Common myeloid progenitor, CD34-positive (primary cell): ENCODE measurements at places on chromosomes 2 and 18.

DNA sequence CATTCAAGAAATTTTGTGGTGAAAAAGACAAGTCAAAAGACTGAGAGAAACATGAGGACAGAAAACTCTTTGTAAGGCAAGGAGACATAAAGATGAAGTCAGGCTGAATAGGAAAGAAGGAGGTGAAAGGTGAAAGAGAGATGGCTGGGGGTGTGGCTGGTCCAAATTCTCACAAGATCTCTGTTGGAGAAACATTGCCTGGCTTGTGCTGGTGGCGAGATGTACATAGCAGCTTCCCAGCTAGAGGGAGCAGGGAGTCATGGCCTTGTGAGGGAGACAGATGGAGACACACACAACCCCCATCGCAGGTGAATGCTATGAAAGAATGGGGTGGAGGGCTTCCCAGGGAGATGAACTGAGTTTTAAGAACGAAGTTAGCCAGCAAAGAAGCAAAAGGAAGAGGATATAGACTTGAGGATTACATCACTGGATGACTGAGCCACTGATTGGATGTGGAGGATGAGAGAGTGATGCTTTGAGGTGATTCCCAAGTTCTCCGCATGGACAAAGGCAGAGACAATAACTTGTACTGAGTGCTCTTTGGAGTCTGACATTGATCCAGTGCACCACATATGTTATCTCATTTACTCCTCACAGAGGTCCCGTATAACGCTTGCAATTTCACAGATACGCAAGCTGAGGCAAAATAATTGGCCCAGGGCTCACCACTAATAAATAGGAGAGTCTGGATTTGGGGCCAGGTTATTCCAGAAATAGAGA, 3.7 kb upstream of the EMX1 start:
- no peak for DNase-seq
- no peaks in the 10 kb centered on the region for H3K4me1 ChIP-seq
- no peaks in the 10 kb centered on the region for H3K36me3 ChIP-seq
- peaks cover 91% of the 10 kb centered on the region for H3K27me3 ChIP-seq

- H3K4me3 ChIP-seq = no peak overlapping the region
- DNase-seq = no peak
- no peak overlapping the region for H3K27ac ChIP-seq
- peaks cover 2% of the 10 kb centered on the region for H3K27me3 ChIP-seq
Observed at GRCh38 chr2:226559536-226559935, 240.1 kb downstream of the IRS1 start.

DNA sequence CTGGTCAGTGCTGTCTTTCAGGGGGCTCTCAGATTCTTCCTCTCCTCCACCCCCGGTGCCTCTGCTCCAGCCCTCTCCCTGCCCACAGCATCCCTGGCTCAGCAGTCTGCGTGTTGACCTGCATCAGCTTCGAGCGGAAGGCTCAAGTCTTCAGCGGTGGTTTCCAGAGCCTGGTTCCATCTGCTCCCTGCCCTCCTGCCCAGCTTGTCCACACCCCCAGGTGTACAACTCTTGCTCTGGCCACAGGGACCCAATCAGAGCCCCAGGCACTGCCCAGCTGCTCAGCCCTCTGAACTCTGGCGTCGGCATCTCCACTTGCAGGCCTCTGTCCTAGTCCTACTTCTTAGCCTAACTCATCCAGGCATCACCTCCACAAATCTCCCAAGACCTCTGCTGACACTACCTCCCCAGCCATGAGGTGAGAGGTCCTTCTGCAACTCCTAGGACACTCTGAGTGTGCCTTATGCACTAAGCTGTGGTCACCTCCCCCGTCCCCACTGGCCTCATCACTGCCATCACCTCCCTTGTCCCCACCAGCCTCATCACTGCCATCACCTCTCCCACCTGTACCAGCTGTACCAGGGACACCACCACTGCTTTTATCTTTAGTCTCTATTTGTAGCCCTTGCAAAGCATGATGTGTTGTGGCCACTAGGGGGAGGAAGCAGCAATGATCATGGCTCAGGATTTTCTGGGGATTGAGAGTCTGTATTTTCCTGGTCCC, 60.9 kb downstream of the EDAR start:
- no peaks in the 10 kb centered on the region for H3K4me1 ChIP-seq
- H3K4me3 ChIP-seq = no peak overlapping the region
- H3K36me3 ChIP-seq = no peaks in the 10 kb centered on the region
- no peak overlapping the region for H3K27ac ChIP-seq

- no peak overlapping the region for H3K4me3 ChIP-seq
- H3K27ac ChIP-seq = no peak overlapping the region
- DNase-seq = no peak
- peaks cover 3% of the 10 kb centered on the region for H3K4me1 ChIP-seq
Observed at GRCh38 chr2:204738721-204739120, 193.4 kb downstream of the PARD3B start.

GRCh38 chr2:178317811-178318210, 123.5 kb downstream of the OSBPL6 start:
- H3K27ac ChIP-seq = no peak overlapping the region
- DNase-seq = peak; percentile 14
- H3K4me1 ChIP-seq = peaks cover 6% of the 10 kb centered on the region
- no peak overlapping the region for H3K4me3 ChIP-seq
- H3K27me3 ChIP-seq = no peaks in the 10 kb centered on the region

DNA sequence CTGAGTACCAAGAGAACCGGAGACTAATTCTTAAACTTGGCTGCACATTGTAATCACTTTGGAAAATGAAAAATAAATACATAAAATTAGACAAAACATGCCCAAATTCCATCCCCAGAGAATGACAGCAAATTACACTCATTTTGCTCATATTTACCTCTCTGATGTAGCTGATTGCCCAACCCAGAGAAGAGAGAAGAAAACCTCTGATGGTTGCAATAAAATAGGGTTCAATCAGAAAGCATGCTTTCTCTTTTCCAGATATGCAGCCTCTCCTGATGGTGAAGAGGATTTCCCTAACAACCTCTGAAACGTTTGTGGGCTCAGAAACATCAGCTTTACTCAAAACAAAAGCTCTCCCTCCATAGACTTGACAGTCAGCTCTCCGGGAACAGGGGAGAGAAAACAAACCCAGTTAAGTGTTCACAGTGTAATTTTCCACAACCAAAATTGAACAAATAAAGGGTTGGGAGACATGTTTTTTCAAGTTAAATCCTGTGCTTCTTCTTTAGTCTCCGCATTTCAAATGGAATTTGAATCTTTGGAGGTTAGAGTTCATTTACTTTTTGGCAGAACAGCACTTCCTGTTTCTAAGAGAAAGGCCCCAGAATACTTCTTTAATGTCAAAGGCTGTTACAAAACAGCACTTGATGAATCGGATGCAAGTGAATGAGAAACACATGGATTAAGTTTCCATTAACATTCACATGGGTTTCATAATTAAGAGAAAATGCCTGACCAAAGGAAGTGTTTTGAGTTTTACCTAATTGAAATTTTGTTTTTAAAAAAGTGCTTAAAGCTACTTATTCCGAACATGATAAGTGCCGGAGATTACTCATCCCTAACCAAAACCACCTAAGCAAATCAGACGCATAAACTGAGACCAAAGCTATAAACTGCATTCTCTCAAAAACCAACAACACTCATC, 570.1 kb upstream of the SYT4 start:
- H3K27me3 ChIP-seq = no peaks in the 10 kb centered on the region
- no peak overlapping the region for H3K4me3 ChIP-seq
- H3K4me1 ChIP-seq = no peaks in the 10 kb centered on the region

- H3K4me1 ChIP-seq = no peaks in the 10 kb centered on the region
- H3K36me3 ChIP-seq = peaks cover 28% of the 10 kb centered on the region
- no peak overlapping the region for H3K4me3 ChIP-seq
- H3K27me3 ChIP-seq = no peaks in the 10 kb centered on the region
- DNase-seq = no peak
- no peak overlapping the region for H3K27ac ChIP-seq
Observed at GRCh38 chr2:232573771-232574435, 23.4 kb downstream of the EIF4E2 start.

DNA sequence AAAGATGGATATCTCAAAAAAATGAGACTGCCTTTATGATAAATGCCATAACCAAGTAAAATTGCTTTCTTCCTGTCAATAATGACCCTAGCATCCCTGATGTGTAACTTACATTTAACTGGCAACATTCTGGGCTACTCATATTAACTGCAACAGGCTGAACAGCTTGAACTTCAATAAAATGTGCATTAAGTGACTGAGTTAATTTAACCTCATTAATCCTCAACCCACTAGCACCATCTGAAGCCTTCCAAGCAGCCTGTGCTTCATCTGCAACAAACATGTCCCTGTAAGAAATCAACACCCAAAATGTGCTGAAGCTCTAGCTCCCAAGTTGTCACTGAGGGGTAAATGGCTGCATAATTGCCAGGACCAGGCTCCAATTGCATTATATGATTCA, 296.2 kb upstream of the ZC3H15 start:
- no peaks in the 10 kb centered on the region for H3K4me1 ChIP-seq
- no peaks in the 10 kb centered on the region for H3K27me3 ChIP-seq
- no peaks in the 10 kb centered on the region for H3K36me3 ChIP-seq
- no peak overlapping the region for H3K27ac ChIP-seq

GRCh38 chr2:2590141-2590540, 259.1 kb upstream of the MYT1L start:
- no peaks in the 10 kb centered on the region for H3K27me3 ChIP-seq
- H3K27ac ChIP-seq = no peak overlapping the region
- no peaks in the 10 kb centered on the region for H3K36me3 ChIP-seq
- H3K4me1 ChIP-seq = no peaks in the 10 kb centered on the region
- DNase-seq = no peak

DNA sequence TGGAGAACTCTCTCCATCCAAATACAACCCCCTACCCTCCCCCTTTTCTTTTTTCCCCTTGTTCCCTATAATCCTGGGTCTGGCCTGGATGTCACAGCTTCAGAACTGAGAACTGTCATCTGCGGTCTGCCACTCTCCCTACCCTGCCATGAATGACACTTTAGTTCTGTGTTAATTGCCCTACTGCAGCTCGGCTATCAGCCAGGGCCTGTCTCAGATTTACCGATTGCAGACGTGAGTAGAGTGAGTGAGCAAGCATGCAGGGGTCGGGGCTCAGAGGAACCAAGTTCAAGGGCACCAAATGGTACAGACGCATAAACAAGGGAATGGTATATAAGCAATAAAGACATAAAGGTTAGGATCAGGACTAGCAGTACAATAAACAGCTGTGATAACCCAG, 967.8 kb downstream of the BCL11A start:
- H3K4me3 ChIP-seq = no peak overlapping the region
- DNase-seq = no peak
- no peaks in the 10 kb centered on the region for H3K36me3 ChIP-seq
- no peaks in the 10 kb centered on the region for H3K4me1 ChIP-seq
- H3K27me3 ChIP-seq = no peaks in the 10 kb centered on the region

DNA sequence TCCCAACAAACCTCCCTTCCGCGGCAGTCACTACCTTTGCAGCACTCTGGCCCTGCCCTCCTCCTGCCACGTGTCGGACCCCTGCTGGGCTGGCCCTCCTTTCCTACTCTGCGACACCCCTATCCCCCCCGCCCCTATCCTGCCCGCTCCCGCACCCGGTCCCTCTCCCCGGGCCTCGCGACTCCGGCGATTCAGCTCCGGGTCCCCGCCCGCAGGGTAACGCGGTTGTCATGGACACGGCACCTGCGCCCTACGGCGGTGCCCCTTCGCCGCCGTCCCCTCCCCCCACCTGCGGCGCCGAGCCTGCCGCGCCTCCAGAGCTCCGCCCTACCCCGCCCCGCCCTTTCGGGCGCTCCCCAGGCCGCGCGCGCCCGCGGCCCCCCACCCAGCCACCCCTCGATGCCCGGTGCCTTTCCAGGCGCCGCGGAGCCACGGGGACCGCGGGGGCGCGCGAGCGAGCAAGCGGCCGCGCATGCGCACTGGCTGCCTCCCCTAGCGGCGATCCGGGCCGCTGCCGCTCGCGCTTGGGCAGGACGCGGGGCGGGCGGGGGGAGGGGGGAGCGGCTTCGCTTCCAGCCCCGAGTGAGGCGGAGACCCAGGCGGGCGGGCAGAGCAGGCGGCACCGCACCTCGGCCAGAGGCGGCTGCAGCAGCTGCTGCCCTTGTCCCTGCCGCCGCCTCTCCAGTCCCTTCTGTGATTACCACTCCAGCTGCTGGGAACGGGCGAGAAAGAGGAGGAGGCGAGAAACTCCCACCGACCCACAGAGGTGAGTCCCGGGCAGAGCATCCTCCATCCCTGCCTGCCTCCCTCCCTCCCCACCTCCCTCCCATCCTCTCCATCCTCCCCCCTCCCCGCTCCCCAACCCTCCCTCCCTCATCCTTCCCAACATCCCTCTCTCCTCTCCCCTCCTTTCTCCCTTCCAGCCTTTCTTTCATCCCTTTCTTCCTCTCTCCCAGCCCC, at the start of gene CTNNA2:
Gene CTNNA2, plus strand, starts transcription at position 610 of the 960 bp plus-strand sequence.
- H3K27ac ChIP-seq = no peak within 1 kb of the TSS
- peaks cover 4% of the 10 kb centered on the region for H3K4me1 ChIP-seq

GRCh38 chr2:16073921-16074425, 133.6 kb downstream of the MYCN start:
- DNase-seq = no peak
- H3K4me1 ChIP-seq = no peaks in the 10 kb centered on the region
- peaks cover 2% of the 10 kb centered on the region for H3K27me3 ChIP-seq
- H3K4me3 ChIP-seq = no peak overlapping the region
- no peak overlapping the region for H3K27ac ChIP-seq

DNA sequence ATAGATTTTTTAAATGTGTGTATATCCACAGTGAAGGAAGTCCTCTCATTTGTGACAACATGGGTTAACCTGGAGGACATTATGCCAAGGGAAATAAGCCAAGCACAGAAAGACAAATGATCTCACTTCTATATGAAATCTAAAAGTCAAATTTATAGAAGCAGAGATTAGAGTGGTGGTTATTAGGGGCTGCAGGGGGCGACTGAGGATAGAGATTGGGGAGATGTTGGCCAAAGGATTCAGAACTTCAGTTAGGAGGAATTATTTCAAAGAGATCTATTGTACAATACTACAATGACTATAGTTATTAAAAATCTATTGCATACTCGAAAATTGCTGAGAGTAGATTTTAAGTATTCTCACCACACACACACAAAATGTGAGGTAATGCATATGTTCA, 252.4 kb upstream of the SLC39A10 start:
- DNase-seq = peak; percentile 41
- H3K36me3 ChIP-seq = no peaks in the 10 kb centered on the region
- no peaks in the 10 kb centered on the region for H3K4me1 ChIP-seq
- H3K27me3 ChIP-seq = no peaks in the 10 kb centered on the region
- no peak overlapping the region for H3K4me3 ChIP-seq
- no peak overlapping the region for H3K27ac ChIP-seq

DNA sequence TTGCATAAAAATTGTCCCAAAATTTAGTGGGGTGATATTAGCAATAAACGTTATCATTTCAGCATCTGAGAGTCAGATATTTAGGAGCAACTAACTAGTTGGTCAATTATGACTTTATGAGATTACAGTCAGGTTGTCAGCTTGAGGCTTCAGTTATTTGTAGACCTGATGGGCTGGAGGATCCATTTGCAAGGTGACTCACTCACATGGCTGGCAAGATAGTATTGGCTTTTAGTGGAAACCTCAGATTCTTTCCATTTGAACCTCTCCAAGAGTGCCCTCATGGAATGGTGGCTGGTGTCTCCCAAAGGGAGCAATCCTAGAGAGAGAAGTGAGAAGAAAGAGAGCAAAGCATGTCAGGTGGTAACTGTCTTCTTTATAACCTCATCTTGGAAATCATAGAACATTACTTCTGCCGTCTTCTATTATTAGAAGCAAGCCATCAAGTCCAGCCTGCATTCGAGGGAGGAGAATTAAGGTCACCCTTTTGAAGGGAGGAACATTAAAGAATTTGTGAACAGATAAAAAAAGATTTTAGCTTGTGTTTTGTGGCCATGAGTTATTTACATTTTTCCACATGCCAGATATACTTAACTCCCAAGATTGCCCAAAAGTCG, 92.5 kb downstream of the HAUS1 start:
- no peaks in the 10 kb centered on the region for H3K27me3 ChIP-seq
- no peak overlapping the region for H3K4me3 ChIP-seq
- H3K4me1 ChIP-seq = no peaks in the 10 kb centered on the region
- DNase-seq = no peak
- no peaks in the 10 kb centered on the region for H3K36me3 ChIP-seq
